A549 treated with AZD2906 at 1 μM for 4 hours (cell line): ENCODE measurements at places on chromosomes 13 and 19. TPM values are rescaled to one million over a fixed set of nuclear protein-coding genes. Genes with fewer than 3 reads are reported as not detected.

Gene TRIM13
- 15.3 to 16.6 TPM (median 15.8 TPM) in 5 replicates for total RNA-seq

Gene PNKP
- total RNA-seq = 34.8 to 51.2 TPM (median 47.0 TPM) in 5 replicates

Gene FREM2
- not detected in 5 replicates for total RNA-seq

Gene C13orf42
- not detected in 5 replicates for total RNA-seq

Gene METTL21C
- not detected in 5 replicates for total RNA-seq

Gene MAST1
- 1.4 to 2.1 TPM (median 1.6 TPM) in 5 replicates for total RNA-seq

Gene CEACAM5
- total RNA-seq = 1.0 to 2.0 TPM (median 1.5 TPM) in 5 replicates

Gene KMT5C
- total RNA-seq = 5.2 to 6.3 TPM (median 6.0 TPM) in 5 replicates

Gene CGB2
- total RNA-seq = 0.09 to 0.21 TPM (median 0.21 TPM) in 3 of 5 replicates, not detected in the others

Gene SPIB
- 0.06 to 0.27 TPM (median 0.24 TPM) in 5 replicates for total RNA-seq

Gene GTF3A
- 92.0 to 96.3 TPM (median 93.2 TPM) in 5 replicates for total RNA-seq

Gene GADD45B
- 97.0 to 127 TPM (median 119 TPM) in 5 replicates for total RNA-seq

Gene GJB2
- total RNA-seq = 0.55 to 0.75 TPM (median 0.65 TPM) in 5 replicates

Gene TEX29
- total RNA-seq = 0.09 to 0.49 TPM (median 0.13 TPM) in 4 of 5 replicates, not detected in the other

Gene TIMM44
- 26.1 to 31.2 TPM (median 27.4 TPM) in 5 replicates for total RNA-seq

Gene HSPH1
- total RNA-seq = 80.8 to 100.0 TPM (median 84.7 TPM) in 5 replicates

Gene FOSB
- 8.7 to 13.2 TPM (median 10.6 TPM) in 5 replicates for total RNA-seq

Gene CPB2
- total RNA-seq = 0.08 to 0.09 TPM in 2 of 5 replicates, not detected in the others

Gene TMEM255B
- 0.58 to 1.5 TPM (median 0.98 TPM) in 5 replicates for total RNA-seq

Gene ERICH6B
- not detected in 5 replicates for total RNA-seq

Gene MIER2
- 14.0 to 20.1 TPM (median 18.9 TPM) in 5 replicates for total RNA-seq

Gene ICAM4
- total RNA-seq = 0.08 to 0.12 TPM (median 0.11 TPM) in 4 of 5 replicates, not detected in the other

Gene FBXL12
- 12.1 to 15.1 TPM (median 14.6 TPM) in 5 replicates for total RNA-seq

Gene SLC15A1
- 0.02 to 0.09 TPM (median 0.03 TPM) in 4 of 5 replicates, not detected in the other for total RNA-seq

Gene OR1M1
- not detected in 5 replicates for total RNA-seq

Gene TMEM38A
- 0.99 to 1.3 TPM (median 1.2 TPM) in 5 replicates for total RNA-seq

Gene MIA
- total RNA-seq = 0.21 to 0.54 TPM in 2 of 5 replicates, not detected in the others

Gene ZNF446
- total RNA-seq = 11.3 to 13.4 TPM (median 13.0 TPM) in 5 replicates

Gene CCDC122
- total RNA-seq = 2.2 to 3.2 TPM (median 2.9 TPM) in 5 replicates

Gene CCL25
- not detected in 5 replicates for total RNA-seq

Gene GSX1
- total RNA-seq = not detected in 5 replicates

Gene ZNF222
- total RNA-seq = 2.9 to 4.7 TPM (median 3.3 TPM) in 5 replicates

Gene GIPC3
- 0.19 to 0.34 TPM (median 0.27 TPM) in 5 replicates for total RNA-seq

Gene ZNF837
- 1.1 to 1.9 TPM (median 1.4 TPM) in 5 replicates for total RNA-seq

Gene TPP2
- 12.4 to 15.9 TPM (median 14.4 TPM) in 5 replicates for total RNA-seq

Gene ZNF440
- total RNA-seq = 0.05 to 0.09 TPM (median 0.07 TPM) in 5 replicates

Gene PROZ
- total RNA-seq = not detected in 5 replicates

Gene HRC
- total RNA-seq = 0.05 TPM in 1 of 5 replicates, not detected in the others

Gene WDR88
- 0.20 to 0.28 TPM (median 0.21 TPM) in 3 of 5 replicates, not detected in the others for total RNA-seq

Gene PSG3
- total RNA-seq = 0.07 to 0.18 TPM (median 0.13 TPM) in 4 of 5 replicates, not detected in the other

Gene FAM216B
- total RNA-seq = not detected in 5 replicates
